ENCODE measurements at places on chromosomes 12 and 14.

DNA sequence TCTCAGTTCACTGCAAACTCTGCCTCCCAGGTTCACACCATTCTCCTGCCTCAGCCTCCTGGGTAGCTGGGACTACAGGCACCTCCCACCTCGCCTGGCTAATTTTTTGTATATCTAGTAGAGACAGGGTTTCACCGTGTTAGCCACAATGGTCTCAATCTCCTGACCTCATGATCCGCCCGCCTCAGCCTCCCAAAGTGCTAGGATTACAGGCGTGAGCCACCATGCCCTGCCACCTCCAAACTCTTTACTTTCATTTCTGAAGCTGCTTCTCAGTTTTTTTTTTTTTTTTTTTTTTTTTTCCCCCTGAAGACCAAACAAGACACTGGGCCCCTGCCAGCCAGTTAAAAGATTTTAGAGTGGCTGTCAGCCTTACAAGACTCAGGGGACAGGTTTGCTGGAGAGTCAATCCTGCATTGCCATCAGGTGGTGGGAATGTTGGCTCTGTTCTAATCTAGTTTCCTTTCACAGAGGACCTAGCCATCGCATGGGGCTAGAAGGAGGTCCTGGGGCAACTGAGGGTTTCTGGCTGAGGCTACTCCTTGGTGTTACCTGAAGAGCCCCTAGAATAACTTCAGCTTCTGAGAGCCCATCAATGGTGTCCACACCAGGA, 37.4 kb upstream of the HIGD1C start:
- DNase-seq: no peak

DNA sequence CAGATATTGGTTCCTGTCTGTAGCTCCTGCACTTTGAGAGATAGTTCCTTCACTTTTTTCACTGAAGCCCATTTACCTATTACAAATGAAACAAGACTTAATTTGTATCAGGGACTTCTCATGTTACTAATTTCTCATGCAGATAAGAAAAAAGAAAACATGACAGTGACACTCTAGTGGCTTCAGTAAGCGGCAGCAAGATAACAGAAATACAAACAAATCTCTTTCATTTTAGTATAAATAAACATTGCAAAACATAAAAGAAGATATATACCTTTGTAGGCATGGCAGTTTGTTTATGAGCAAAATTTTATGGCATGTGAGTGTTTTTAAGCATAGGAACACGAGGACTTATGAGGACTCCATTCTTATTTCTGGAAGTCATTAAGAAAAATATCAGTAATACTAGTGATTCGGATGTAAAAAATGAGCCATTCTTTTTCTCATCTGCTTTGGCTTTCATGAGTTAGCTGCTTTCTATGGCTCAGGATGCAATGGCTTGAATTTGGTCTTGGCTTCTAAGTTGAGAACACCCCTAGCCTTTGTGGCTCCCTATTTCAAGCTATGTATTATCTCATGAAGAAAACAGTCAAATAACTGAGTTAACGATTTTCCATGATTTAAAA, 310.1 kb upstream of the RGS6 start:
- DNase-seq: no peak

- no peak for DNase-seq
Measured at GRCh38 chr14:22047115-22047514, 373.5 kb upstream of the OR4E1 start.

DNA sequence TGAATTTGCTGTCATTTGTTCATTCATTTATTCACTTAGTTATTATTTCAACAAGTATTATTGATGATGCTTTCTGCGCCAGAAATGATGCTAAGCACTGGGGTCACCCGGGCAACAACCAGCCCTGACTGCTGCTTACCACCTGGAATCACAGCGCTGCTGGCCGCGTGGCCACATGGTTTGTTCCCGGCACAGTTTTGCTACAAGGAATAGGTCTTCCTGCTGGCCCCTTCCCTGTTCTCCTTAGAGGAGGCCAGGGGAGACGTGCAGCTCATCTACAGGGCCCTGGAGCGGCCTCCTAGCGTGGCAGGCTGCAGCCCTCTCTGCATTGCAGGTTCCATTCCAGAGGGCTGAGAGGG, 7.0 kb downstream of the JDP2 start:
- no peak for DNase-seq

DNA sequence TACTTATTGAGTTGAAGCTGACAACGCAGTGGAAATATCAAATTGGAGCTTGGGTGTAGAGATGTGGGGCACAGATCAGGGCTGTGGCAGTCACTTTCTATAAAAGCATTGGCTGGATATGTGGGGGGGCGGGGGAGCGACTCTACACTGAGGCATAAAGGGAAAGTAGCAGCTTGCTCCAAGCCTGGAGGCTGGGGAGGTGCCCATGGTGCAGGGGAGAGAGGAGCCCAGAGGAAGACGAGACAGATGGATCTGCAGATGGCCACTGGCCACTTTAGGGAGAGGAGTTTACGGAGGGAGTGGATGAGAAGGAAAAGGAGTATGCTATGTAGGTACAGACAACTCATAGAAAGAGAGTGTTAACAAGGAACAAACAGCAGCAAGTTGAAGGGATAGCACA, 13.5 kb upstream of the NGB start:
- DNase-seq: no peak

DNA sequence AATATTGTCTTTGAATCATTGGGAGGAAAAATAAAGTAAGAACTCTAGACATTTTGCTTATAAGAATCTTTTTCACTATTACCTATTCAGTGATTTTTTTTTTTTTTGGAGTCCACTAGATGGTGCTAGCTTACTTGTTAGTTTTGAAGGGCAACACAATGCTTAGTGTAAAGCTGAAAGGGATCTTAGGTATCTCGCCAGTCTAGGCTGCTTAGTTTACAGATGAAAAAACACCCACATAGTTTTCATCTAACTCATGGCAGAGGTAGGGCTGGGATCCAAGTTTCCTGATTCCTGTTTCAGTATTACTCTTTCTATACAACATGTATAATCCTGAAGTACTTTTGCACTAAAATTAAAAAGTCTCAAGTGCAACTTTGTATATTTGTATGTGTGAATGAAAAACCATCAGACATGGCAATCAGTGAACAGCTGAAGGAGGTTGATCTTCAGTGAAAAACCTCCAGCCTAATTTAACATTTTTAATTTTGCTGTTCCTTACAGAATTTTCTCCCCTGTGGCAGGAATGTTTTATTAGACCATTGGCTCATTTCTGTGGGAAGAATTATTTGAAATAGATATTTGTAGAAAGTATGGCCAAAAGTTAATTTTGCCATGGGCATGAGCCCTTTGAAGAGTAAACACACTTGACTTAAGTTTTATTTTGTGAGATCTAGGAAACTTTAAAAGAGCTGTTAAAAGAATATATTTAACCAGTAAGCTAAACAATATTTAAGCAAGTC, 40.7 kb downstream of the LRRIQ1 start:
- DNase-seq: no peak

GRCh38 chr14:101508196-101508947, 52.9 kb upstream of the DIO3 start:
- DNase-seq: no peak

GRCh38 chr12:23699031-23699430, 250.4 kb downstream of the SOX5 start:
- no peak for DNase-seq

DNA sequence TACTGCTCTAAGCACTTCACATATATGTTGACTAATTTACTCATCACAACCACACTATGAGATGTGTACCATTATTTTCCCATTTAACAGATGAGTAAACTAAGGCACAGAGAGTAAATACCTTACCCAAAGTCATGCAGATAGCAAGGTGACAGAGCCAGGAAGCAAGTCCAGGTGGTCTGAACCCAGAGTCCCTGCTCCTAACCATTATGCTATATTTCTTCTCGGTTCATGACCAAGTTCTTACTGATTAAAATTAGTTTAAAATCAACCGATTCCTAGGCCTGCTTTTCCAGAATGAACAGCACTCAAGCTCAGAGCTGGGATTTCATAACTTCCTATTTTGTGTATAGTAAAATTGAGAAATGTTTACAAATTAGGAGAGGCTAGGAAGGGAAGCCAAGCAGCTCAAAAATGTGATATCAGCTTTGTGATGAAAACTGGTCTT, 85.5 kb upstream of the EGLN3 start:
- no peak for DNase-seq

DNA sequence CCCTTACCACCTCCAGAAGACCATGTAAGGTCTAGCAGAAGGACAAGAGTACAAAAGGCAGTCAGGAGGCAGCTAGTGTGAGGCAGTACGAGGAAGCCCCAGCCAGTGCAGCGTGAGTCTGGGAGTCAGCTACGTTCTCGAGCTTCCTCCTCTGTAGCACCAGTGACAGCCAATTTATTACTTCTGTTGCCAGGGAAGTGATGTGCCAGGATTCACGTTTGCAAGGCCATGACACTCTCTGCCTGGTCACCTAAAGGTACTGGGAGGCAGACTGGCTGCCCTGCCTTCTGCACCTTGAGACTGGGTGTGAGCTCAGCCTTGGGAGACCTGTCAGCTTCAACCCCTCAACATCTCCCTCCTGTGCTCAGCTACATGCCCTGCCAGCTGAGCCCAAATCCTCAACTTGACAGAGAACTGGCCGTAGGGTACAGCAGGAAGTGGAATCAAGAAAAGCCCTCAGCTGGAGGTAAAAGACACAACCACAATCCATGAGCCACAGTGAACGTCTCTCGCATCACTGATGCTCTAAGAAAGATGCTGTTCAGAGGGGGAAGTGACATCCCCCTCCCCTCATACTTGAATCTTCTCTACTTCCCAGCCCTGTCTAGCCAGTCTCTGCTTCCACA, 182.5 kb upstream of the RGS6 start:
- DNase-seq: no peak

GRCh38 chr12:51082561-51083125, 753 bp downstream of the CSRNP2 start:
- peak; percentile 13 for DNase-seq

Measured in hematopoietic multipotent progenitor cell treated with erythropoietin and hydrocortisone succinate and interleukin-3 and kit ligand, for 17 days (in vitro differentiated cells).